RWPE1 (cell line): ENCODE measurements at places on chromosomes 12 and 14.

DNA sequence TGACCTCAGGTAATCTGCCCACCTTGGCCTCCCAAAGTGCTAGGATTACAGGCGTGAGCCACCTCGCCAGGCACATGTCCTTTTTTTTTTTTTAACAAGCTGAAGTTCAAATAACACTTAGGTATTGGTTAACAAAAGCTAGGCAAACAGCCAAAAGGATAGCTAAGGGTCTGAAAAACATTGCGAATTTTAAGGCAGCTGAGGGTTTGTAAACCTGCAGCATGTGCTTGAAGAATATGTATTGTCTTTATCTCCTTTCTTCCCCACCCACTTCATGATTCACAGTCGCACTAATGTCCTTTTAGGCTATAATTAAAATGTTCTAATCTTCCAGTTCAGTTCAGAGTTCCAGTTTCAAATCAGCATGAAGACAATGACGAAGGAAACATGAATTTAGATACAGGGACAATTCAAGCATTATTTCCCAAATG lies 30.1 kb upstream of the CERS5 start:
- DNase-seq: no peak

GRCh38 chr12:4281173-4281654 lies 7.7 kb downstream of the CCND2 start:
- DNase-seq: no peak

DNA sequence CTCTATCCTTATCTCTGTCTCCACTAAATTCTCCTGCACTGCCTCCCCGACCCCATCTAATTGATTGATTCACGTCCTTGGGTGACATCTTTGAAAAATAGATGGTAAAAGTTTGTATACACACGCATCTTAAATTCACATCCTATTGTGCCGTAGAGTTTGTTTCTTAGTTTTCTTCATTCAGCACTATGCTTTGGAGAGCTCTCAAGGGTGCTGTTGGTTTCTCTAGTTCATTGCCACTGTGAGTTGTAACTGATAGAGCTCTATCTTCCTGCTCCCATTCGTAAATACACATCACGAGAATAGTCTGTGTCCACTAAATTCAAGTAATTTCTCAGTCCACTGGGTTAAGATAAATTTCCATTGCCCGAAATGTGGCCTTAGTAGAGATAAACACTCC lies 1537.4 kb downstream of the AACS start:
- no peak for DNase-seq

GRCh38 chr14:54650331-54650958 lies 83.5 kb downstream of the SAMD4A start:
- no peak for DNase-seq

- DNase-seq: peak; percentile 68
These were observed 72.6 kb upstream of the NCOR2 start for GRCh38 chr12:124640056-124640455.

DNA sequence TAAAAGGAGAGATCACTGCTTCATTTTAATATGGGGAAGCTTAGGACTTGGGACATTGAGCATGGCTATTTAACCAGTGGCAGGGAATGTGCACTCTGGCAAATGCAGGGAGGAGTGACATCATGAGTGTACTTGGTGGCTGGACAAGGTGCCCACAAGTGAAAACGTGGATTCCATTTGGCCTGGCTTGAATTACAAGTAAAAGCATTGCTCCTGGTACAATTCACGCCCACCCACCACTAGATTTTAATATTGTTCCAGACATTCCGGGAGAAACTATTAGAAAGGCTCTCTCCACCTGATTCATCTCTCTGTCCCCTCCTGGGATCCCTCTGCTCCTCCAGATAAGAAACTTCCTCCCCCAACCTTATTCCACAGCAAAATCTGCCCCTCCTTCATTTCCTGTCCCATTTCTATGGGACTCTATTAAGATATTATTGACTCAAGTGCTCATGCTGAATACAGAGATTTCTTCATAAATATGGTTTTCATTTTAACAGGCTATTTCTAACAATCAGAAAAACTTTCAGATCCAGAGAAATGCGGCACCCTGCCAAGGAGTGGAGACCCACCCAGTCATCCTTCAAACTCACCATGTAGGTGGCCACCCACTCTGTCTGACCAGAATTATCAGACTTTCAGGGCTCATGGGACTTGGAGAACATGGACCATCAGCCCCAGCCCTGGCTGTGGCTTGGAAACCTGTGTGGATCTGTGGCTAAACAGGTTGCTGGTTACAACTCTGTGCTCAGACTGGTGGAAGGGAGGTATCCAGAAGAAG lies 43.2 kb downstream of the SSPN start:
- no peak for DNase-seq

DNA sequence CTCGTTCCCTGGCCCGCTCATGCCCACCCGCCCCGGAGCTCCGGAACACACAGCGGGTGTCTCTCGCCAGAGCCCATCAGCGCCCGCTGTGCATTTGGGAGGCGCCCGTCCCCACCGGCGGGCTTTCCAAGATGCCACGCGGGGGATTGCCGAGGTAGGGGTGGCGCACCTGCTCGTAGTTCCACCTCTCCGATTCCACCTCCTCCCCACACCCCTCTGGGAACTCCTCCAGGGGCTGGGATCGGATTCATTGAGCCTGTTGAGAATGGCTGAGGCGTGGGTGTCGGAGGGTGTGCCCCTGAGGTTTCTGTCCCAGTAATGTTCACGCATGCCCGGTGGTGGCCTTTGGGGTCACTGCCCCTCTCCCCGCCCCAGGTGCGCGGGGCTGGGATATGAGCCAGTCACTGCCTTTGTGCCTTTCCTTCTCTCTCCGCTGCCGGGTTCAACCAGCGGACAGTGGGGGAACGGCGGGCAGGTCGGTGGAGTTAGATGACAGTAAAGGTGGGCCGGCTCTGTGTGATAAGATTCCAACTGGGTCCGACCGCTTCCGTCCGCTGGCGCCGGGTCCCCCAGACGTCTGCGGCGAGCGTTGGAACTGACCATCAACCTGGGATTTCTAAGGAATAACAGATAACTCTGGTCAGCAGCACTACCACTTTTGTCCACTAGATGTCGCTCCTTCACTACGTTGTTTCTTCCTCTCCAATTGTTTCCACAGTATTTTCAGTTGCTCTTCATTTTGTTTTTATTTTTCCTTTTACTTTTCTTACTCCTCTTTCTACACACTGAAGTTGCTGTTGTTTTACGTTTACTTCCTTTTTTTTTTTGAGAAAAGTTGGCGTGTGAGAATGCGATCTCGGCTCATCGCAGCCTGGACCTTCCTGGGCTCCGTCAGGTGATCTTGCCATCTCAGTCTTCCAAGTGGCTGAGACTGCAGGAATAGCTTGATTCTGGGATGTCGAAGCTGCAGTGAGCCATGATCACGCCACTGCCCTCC lies 178.1 kb upstream of the ALG10B start:
- DNase-seq: peak; percentile 69

DNA sequence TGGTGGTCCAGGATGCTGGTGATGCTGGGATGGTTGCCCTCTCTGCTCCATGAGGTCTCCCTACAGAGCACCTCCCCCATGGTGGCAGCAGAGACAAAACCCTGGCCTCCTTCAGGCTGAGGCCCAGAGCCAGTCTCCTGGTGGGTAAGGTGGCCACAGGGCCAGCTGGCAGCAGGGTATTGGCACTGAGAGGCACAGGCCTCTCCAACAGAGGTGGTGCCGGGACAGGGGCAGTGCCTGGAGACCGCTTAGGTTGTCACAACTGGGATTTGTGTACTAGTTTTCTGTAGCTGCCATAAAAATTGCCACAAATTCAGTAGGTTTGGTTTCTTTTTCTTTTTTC lies 6.1 kb upstream of the MTA1 start:
- no peak for DNase-seq

GRCh38 chr14:99740411-99740810 lies 52.8 kb upstream of the EML1 start:
- DNase-seq: no peak

GRCh38 chr12:111120578-111120977 lies 200.2 kb upstream of the MYL2 start:
- DNase-seq: no peak

- DNase-seq: no peak
These were observed 46.1 kb upstream of the SYT1 start for GRCh38 chr12:78818487-78818886.

DNA sequence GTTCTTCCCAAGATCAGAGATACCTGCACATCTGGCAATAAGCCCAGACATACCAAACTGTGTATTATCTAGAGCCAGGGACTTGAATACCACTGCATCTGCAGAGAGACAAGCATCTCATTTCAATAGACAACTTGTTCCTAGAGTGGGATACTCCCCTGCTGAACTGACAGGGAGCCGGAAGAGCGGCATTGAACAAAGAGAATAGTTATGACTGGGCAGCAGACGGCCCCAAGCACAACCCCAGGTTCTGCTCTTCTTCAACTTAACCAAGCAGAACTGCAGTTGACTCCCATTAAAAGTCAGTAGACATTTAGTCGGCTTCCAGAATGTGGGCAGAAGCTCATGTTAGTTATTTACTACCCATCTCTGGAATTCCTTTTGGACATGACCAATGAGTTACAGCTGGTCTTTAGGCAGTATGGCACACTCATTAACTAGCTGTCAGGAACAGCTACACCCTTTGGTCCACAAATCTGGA lies 112.9 kb downstream of the HMGA2 start:
- no peak for DNase-seq

DNA sequence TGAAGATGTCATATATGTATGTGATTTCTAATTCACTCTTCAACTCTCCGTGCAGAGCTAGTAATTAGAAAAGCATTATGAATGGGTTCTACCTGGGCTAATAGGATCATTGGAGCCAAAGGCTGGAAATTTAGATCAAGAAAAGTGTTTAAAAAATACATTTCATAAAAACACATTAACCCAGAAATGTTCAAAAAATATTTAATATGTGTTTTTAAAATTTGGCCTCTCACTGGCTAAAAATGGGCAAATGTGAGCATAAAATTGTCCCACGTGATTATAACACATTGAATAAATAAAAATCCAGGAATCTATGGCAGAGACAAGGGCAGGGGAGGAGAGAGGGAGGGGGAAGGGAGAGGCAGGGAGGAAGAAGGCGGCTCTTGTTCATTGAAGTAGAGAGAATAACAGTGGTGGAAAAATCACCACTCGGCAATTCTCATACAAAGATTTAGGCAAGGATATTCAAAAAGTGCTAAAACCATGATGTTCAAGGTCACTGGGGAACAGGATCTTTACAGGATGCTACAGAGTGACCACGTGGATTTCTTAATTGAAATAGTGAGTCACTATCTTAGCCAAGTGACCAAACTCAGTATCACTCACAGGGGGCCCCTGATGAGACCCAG lies 38.8 kb downstream of the FBXO21 start:
- DNase-seq: no peak

DNA sequence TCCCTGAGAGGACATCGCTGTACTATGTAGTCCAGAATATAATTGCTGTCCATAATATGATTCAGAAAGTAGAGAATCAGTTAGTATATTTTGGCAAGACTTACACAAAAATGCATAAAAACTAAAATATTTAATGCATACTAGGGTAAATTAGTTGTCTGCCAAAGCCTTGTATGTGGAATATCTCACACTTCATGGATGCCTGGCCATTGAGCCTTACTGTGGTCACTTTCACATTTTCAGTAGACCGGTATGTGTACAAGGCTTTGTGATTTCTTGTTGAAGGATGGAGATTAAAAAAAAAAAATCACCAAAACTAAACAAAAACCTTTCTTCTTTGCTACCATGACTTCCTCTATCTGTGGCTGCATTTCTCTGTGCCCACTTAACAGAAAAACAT lies 197.3 kb upstream of the DDHD1 start:
- DNase-seq: no peak

GRCh38 chr14:34755215-34755614 lies 40.8 kb upstream of the CFL2 start:
- DNase-seq: no peak

- no peak for DNase-seq
These were observed 238.9 kb downstream of the CHST11 start for GRCh38 chr12:104695453-104696148.

- DNase-seq: no peak
These were observed 17.1 kb upstream of the SP7 start for GRCh38 chr12:53353257-53353655.

GRCh38 chr12:51517800-51518199 lies 73.2 kb upstream of the SCN8A start:
- no peak for DNase-seq

DNA sequence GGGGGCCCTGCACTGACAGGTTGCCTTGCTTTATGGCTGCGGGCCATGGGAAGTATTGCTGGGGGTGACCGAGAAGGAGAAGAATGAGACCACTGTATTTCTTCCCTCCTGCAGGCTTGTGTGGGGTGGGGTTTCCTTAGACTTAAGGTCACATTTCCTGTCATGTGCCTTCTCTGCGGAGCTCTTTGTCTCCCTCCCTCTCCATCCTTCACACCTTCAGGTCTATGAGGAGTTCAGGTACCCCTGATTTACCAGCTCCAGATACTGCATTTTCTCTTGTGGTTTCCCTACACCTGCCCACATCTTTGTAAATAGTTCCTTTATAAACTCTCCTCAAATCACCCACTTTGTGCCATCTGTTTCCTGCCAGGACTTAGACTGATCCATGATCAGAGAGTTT lies 3.6 kb downstream of the FNTB start:
- no peak for DNase-seq

GRCh38 chr14:22159957-22160356 lies 429.1 kb downstream of the DAD1 start:
- no peak for DNase-seq

GRCh38 chr12:45730348-45731189 lies 1.1 kb downstream of the ARID2 start:
- peak; percentile 11 for DNase-seq

DNA sequence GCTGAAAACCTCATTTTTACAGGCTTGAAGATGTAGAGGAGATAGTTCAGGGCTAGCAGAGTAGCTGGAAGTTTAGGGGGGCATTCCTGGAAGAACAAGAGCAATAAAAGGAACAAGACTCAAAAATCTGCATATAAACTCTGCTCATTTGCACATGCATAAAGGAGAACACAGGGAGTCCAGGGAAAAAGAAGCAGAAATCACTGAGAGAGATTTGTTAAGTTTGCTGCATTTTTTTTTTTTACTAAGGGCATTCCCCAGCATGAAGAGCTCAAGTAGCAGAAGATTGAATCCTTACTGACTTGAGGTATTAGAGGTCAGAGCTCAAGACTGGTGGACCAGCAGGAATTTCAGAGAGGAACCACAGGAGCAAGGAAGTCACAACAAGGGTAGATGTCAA lies 28.2 kb upstream of the BCL11B start:
- DNase-seq: no peak

GRCh38 chr14:69688299-69688649 lies 76.9 kb downstream of the SUSD6 start:
- DNase-seq: no peak

GRCh38 chr12:127599436-127599835 lies 667.5 kb upstream of the TMEM132C start:
- DNase-seq: no peak

DNA sequence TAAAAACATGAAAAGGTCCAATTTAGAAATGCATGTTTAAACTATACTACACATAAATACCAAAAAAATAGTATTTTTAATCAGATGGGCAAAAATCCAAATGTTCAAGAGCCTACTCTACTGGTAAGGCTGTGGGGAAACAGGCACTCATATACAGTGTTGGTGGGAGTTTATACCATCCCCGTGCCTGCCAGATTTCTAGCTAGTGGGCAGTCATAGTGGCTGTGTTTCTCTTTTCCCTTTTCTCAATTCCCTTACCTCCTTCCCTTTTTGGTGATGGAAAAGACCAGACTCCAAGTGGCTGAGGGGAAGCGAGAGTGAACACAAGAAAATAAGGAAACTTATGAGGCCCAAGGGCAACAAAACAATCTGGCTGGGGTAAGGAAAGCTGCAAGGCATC lies 14.7 kb downstream of the ZNF641 start:
- no peak for DNase-seq

- no peak for DNase-seq
These were observed 526 bp upstream of the MRPL42 start for GRCh38 chr12:93466625-93467350.
